ENCODE measurements at places on chromosomes 4 and X.

DNA sequence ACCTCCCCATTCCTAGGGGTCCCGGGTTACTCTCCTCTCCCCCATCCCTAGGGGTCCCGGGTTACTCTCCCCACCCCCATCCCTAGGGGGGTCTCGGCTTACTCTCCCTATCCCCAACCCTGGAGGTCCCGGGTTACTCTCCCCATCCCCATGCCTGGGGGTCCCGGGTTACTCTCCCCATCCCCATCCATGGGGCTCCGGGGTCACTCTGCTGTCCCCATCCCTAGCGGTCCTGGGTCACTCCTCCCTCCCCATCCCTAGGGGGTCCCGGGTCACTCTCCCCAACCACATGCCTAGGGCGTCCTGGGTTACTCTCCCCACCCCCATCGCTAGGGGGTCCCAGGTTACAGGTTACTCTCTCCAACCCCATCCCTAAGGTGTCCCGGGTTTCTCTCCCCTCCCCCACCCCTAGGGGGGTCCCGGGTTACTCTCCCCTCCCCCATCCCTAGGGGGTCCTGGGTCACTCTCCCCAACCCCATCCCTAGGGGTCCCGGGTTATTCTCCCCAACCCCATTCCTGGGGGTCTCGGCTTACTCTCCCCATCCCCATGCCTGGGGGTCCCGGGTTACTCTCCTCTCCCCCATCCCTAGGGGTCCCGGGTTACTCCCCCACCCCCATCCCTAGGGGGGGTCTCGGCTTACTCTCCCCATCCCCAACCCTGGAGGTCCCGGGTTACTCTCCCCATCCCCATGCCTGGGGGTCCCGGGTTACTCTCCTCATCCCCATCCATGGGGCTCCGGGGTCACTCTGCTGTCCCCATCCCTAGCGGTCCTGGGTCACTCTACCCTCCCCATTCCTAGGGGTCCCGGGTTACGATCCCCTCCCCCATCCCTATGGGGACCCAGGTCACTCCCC is 821 bp downstream of the ASMTL start:
- no peak for DNase-seq

DNA sequence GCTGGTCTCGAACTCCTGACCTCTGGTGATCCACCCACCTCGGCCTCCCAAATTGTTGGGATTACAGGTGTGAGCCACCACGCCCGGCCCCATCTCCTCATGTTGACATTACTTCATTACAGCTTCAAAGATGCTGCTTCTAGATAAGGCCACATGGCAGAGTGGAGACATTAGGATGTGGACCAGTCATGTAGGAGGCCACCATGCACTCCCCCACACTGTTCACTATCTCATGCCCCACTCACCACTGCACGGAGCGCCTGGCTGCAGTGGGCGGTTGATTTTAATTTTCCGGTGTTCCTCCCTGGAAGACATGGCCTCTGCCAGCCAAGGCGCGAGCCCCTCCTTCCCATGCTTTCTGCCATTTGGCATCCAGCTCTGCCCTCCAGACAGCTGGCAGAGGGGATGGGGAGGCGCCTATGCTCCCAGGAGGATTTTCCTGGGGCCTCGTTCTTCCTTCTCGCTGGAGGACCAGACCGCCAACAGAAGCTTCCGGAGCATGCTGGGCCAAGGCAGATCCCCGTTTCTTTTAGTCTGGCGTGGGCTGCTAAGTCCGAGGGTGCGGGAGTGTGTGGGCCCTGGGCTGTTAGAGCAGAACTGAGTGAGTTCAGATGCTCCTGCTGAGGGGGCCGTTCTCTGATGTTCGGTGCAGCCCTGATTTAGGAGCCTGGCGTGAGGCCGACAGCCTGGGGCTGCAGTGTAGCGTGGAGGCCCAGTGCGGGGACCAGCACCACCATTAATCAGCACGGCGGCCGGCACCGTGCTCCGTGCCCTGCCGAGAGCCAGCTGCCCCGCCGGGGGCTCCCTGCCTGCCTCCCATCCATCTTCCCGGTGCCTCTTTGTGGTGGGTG is 93.1 kb downstream of the SORCS2 start:
- no peak for DNase-seq

- no peak for DNase-seq
These were observed 11.3 kb upstream of the CD38 start for GRCh38 chr4:15766821-15767220.

GRCh38 chr4:7659429-7660175 is 224.9 kb upstream of the PSAPL1 start:
- no peak for DNase-seq

Data from breast epithelium (tissue), 4 donors.